Fibroblast of the aortic adventitia (primary cell): ENCODE measurements at places on chromosomes 2 and 18.
A peak's percentile ranks its signal among the peaks of the same experiment; 100 is the strongest.

- peak; percentile 7 for DNase-seq
Observed at GRCh38 chr2:218780851-218781690, 876 bp upstream of the CYP27A1 start.

GRCh38 chr2:180524499-180524898 is 455.9 kb upstream of the UBE2E3 start:
- DNase-seq: peak; percentile 31

- peak; percentile 52 for DNase-seq
Observed at GRCh38 chr18:53567929-53568574, 656.4 kb downstream of the MBD2 start.

- no peak for DNase-seq
Observed at GRCh38 chr2:100397118-100397860, 20.2 kb downstream of the CHST10 start.

DNA sequence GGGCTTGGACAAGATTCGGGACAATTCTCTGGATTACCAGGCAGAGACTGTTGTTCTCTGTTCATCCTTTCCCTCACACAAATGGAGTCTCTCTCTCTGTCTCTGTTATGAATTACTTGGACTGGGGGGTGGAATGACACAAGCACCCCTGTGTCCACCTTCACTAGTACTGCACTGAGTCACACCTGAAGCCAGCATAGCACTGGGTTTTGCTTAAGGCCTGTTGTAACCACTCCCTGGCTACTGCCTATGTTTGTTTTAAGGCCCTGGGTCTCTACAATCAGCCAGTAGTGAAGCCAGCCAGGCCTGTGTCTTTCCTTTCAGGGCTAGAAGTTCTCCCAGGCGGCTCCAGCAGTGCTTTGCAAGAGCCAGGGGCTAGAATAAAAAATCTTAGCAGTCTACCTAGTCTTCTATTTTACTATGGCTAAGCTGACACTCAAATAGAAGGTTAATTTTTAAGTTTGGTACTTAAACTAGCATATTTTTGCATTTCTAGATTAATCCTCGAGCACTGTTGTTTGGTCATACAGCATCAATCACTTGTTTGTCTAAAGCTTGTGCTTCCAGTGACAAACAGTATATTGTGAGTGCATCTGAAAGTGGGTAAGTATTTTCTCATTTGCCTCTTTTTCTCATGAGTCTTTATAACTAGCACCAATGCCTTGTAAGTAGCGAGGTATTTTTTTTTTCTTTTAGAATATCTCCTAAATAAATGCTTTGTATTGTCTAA is 27.8 kb downstream of the WDR7 start:
- no peak for DNase-seq

DNA sequence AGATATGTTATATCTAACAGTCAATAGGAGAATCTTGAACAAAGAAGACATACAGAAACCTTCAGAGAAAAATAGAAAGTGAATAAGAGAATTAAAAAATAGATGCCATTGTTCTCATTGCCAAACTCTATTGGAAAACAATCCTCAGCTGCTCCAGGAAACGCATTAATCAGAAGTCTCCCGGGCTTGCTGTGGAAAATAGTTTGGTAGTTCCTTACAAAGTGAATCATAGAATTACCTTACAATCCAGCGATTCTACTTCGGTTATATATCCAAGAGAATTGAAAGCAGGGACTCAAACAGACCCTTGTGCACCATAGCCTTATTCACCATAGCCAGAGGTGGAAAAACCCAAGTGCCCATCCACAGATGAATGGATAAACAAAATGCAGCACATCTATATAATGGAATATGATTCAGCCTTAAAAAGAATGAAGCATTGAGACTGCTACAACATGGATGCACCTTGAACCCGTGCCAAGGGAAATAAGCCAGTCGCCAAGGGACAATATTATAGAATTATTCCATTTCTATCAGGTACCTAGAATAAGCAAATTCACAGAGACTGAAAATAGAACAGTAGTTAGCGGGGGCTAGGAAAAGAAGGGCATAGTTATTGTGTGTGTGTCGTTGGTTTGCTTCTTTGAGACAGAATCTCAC is 21.9 kb upstream of the CHRNA1 start:
- peak; percentile 74 for DNase-seq

DNA sequence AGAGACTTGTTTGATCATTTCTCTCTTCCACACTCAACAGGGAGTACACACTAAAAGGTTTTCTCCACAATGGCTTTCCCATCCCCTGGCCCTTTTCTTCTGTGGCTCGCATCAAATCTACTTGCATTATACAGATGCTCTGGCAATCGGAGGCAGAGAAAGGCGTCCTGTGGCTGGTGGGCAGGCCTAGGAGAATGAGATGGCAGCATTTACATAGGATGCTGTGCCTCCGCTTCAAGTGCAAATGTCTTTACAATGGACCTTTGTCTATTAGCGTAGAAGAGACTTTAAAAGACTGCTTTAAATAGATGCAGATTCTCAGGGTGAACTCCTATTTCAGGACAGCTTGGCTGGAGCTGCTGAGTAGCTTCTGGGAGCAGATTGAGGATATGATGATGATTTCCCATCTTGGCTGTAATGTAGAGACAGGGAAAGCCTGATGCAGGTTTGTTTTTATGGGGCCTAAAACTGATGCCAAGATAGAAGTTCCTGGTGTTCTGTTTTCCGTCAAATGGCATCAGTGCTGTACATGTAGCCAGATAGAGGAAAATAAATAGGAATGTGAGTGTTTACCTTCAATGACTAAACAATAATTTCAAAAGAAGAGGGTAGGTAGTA is 423.4 kb downstream of the RND3 start:
- peak; percentile 6 for DNase-seq

- DNase-seq: no peak
Observed at GRCh38 chr2:219445220-219445640, 10.6 kb downstream of the SPEG start.

GRCh38 chr2:177433402-177433801 is 40.8 kb downstream of the AGPS start:
- DNase-seq: no peak

GRCh38 chr2:160345071-160345764 is 145.1 kb upstream of the ITGB6 start:
- DNase-seq: no peak

DNA sequence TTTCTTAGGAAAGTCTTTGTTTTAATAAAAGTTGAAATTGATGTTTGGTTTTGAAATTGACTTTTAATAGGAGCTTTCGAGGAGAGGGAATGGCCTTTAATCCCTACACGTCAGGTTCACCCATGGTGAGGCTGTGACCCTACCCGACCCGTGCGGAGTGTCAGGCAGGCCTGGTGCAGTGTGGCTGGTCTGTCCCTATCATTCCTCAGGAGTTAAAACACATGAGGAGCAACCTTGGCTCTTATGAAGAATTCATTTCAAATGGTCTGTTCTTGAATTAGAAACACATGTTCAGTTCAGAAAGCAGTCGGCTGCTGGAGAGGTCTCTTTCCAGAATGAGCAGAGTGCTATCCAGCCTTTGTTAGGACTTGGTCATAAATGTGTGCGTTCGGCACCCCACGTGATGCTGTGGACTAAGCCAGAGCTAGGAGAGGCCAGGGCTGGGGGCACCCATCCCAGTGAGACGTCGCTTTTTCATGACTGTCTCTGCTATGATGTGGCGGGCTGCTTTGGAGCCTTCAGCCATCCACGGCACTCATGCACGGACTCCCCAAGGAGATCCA is 54.7 kb downstream of the EMILIN2 start:
- DNase-seq: peak; percentile 90

GRCh38 chr18:43606795-43607194 is 329.5 kb upstream of the SYT4 start:
- DNase-seq: no peak
